ENCODE measurements at places on chromosomes 1 and 21.

DNA sequence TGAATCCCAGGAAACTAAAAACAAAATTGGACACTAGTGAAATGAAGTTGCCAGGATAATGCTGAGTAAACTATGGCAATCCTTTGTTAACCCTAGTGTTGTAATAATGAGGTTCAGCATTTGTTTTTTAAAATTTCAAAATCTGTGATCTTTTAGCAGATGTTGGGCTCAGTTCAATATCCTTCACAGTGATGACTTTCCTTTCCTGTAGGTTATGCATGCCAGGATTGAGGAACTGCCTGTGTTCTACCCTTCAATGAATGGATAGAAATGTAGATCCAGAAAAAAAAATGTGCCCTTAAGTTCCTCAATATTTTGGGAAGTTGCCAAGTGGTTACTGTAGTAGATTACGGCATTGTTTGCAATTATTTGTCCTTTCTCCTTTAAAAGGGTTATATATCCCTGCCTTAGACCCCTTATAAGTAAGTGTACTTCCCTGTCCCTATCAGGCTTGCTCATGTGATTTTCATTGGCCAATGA lies 35.5 kb upstream of the IRF2BP2 start:
- no peak overlapping the region for H3K27ac ChIP-seq
- H3K4me3 ChIP-seq: no peak overlapping the region
- no peaks in the 10 kb centered on the region for H3K4me1 ChIP-seq
- H3K36me3 ChIP-seq: no peaks in the 10 kb centered on the region
- H3K27me3 ChIP-seq: no peaks in the 10 kb centered on the region
- no peak for DNase-seq

- H3K4me3 ChIP-seq: peak overlapping the region; percentile 82
- H3K4me1 ChIP-seq: peaks cover 32% of the 10 kb centered on the region
- peak; percentile 27 for DNase-seq
- peaks cover 4% of the 10 kb centered on the region for H3K36me3 ChIP-seq
- H3K27ac ChIP-seq: peak overlapping the region; percentile 96
Observed at GRCh38 chr1:88892357-88892877, 1.1 kb upstream of the GTF2B start.

DNA sequence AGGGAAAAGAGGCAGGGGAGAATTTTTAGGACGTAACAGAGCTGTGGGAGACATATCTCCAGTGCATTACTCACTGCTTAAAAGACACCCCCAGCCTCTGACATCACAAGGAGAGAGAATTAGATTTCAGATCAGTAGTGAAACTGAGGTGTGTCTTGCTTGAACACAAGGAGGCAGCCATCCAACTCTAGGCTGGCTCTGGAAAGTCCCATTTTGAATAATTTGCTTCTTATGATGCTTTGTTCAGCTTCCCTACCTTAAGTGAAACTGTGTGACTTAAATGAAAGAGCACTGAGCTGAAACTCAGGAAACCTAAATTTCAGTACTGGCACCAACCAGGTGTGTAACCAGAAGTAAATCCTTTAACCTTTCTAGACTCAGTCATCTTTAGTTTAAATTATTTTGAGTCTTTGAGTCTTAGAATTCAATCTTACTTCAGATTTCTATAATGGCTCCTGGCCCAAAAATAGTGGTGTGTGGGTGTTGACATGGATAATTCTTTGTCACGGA lies 251.6 kb upstream of the SGIP1 start:
- no peaks in the 10 kb centered on the region for H3K36me3 ChIP-seq
- DNase-seq: peak; percentile 89
- H3K27ac ChIP-seq: peak overlapping the region; percentile 89
- H3K4me3 ChIP-seq: peak overlapping the region; percentile 17
- peaks cover 87% of the 10 kb centered on the region for H3K4me1 ChIP-seq

GRCh38 chr1:68372487-68372886 lies 77.3 kb downstream of the RPE65 start:
- no peaks in the 10 kb centered on the region for H3K27me3 ChIP-seq
- no peaks in the 10 kb centered on the region for H3K4me1 ChIP-seq
- H3K27ac ChIP-seq: no peak overlapping the region
- H3K4me3 ChIP-seq: no peak overlapping the region
- no peaks in the 10 kb centered on the region for H3K36me3 ChIP-seq
- no peak for DNase-seq

DNA sequence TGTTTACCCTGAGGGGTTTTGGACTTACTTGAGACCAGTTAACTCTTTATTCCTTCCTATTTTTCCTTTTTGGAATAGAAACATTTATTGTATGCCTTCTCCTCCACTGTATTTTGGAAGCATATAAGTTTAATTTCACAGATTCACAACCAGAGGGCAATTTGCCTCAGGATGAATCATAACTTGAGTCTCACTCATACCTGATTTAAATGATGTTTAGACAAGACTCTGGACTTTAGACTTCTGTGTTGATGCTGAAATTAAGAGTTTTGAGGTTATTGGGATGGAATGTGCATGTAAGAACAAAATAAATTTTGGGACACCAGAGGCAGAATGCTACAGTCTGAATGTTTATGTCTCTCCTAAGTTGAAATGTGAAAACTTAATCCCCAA lies 7.1 kb upstream of the ADAM30 start:
- peaks cover 8% of the 10 kb centered on the region for H3K27me3 ChIP-seq
- H3K36me3 ChIP-seq: no peaks in the 10 kb centered on the region
